ENCODE measurements at places on chromosomes 5 and 9.

- DNase-seq: no peak
Observed at GRCh38 chr5:74122175-74122574, 496.2 kb downstream of the ARHGEF28 start.

DNA sequence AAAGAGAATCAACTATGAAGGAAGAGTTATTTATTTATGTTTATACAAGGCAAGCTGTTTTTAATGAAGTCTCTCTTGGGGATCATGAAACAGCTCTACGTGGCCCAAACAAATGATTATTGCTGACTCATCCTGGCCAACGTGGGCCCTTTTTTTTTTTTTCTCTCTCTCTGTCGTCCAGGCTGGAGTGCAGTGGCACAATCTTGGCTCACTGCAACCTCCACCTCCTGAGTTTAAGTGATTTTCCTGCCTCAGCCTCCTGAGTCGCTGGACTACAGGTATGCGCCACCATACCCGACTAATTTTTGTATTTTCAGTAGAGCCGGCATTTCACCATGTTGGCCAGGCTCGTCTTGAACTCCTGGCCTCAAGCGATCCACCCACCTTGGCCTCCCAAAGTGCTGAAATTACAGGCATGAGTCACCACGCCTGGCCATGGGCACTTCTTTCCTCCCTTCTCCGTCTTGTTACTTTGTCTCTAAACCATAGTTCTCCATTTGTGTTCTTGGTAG, 98.3 kb downstream of the BASP1 start:
- no peak for DNase-seq

DNA sequence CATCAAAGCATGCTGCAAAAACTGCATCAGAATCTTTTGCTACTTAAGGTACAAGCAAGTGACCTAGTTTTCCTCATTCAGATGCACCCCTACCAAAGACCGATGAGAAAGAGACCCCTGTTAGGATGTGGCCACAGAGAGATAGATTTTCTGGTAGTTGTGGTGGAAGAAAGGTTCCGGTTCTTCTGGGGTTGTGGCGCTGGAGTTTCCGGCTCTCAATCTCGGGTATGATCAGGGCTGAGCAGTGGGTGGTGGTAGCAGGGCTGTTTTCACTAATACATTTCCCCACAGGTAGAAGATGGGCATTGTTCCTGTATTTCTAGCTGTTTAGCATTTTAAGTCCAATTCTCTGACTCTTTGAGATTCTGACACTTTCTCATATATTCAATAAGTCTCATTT, 58.4 kb downstream of the PCSK1 start:
- no peak for DNase-seq

GRCh38 chr5:166957782-166958181, 1333.7 kb upstream of the WWC1 start:
- DNase-seq: no peak

GRCh38 chr5:172774561-172775315, 3.7 kb upstream of the DUSP1 start:
- DNase-seq: no peak

DNA sequence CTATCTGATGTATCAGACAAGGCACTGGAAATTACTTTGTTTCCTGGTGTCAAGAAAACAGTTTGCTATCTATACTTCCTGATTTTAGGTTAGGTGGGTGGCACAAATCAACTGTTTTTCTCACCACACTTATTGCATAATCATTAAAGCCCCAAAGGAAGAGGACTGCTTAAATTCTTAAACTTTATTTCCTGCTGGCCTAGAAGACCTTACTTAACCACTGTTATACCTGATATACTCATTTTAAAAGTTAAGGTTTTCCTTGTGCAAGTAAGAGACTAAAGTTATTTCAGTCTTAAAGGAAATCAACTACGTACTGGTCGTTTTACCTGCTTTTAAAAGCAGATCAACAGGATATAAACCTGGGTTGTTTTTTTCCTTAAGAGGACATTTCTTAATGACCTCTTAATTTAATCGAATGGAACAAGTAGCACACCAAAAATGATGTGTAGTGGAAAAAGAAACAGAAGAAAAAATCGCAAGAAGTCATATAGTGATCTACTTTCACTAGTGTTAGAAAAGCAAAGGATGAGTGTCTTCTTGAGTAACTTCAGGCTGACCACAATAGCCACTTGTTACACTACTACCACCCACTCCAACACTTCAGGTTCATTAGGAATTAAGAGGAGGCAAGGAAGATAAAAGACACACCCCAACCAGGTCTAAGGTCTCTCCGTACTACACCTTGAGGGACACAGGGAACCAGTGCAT, 974 bp downstream of the CLINT1 start:
- DNase-seq: no peak

GRCh38 chr5:178423901-178424809, 166.0 kb downstream of the COL23A1 start:
- no peak for DNase-seq
